Stimulated activated CD8-positive, alpha-beta memory T cell treated with anti-CD3 and anti-CD28 coated beads, Interleukin-15, amount 100 ng/mL, for 24 hours (primary cell): ENCODE measurements at places on chromosomes 16 and 17.

DNA sequence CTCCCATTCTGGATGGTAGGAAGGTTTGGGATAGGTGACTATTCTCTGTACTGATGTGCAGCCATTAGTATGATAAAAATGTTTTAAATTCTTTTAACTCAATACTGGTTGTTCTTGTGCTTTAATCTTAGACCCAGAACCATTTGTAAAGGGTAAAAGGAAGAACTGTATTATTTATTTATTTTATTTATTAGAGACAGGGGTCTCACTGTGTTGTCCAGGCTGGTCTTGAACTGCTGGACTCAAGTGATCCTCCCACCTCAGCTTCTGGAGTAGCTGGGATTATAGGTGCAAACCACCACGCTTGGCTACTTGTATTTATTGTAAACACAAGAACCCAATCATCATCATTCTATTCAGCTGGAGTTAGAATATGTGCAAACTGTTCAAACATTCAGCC is 2.2 kb upstream of the MOSMO start:
- DNase-seq = no peak

DNA sequence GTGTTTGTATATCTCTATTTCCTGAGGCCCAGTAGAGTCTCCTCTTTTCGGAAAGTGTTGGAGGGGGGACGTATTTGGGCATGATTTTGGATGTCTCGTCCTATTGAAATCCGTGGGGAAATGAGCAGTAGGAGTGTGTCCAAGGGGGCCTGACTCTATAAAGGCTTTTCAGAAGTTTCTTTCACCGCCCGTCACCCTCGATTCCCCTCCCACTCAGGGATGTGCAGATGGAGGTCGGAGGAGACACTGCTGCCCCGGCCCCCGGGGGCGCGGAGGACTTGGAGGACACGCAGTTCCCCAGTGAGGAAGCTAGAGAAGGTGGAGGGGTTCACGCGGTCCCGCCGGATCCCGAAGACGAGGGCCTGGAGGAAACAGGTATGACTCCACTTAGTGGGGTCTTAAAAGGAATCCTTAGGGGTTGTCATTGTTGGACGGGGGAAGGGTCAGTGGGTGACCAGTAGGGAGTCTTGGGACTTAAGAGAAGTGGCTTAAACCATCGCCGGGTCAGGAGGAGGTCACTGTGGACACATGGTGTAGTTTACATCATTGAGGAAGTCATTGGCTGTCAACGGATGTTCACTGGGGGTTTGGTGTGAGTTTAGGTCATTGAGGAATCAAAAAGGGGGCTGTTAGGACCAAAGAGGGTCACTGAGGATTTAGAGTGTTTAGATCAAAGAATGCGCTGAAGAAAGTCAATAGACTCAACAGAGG is 424 bp downstream of the MON1B start:
- no peak for DNase-seq

DNA sequence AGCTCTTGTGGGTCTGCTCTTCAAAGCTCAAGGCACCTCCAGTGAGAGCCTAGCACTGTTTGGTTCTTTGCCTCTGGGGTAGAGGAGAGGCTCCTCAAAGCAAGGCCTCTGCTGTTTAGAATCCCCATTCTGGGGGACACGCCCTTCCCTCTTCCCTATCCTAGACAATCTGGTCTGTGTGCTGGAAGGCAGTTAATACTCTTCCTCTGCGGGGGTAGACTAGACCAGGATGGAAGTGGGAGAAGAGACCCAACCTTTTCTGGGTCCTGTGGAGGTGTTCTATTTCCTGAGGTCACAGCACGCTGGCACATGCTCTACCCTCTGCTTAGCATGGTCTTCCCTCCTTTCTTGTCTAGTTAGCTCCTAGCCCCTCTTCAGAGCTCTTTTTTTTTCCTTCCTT is 7.7 kb downstream of the ERAL1 start:
- no peak for DNase-seq

- DNase-seq = no peak
These were observed 7.0 kb upstream of the FAAP100 start for GRCh38 chr17:81558941-81559806.

- no peak for DNase-seq
These were observed 244.0 kb downstream of the CPPED1 start for GRCh38 chr16:12559714-12560113.

DNA sequence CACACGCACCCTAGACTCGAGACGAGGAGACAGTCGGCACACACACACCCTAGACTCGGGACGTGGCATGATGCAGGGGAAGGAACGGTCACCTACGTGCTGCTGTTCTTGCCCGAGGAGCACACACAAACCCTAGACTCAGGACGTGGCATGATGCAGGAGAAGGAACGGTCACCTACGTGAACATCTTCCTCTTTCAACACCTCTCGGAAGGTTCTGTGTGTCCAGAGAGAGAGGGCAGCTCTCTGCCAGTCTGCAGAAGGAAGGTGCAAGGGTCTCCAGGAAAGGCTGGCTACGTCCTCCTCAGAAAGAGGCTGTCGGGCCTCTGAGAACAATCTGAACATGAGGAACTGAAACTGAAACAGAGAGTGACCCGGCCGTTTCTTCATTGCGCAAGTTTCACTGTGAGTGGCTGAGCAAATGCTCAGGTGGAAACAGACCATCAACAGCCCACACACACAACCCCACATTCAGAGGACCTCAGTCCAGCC is 43.4 kb downstream of the ZNF276 start:
- DNase-seq = no peak

- DNase-seq = no peak
These were observed 48.5 kb upstream of the MRC2 start for GRCh38 chr17:62578757-62579487.

GRCh38 chr16:64238571-64238970 is 883.3 kb downstream of the CDH11 start:
- DNase-seq = no peak

DNA sequence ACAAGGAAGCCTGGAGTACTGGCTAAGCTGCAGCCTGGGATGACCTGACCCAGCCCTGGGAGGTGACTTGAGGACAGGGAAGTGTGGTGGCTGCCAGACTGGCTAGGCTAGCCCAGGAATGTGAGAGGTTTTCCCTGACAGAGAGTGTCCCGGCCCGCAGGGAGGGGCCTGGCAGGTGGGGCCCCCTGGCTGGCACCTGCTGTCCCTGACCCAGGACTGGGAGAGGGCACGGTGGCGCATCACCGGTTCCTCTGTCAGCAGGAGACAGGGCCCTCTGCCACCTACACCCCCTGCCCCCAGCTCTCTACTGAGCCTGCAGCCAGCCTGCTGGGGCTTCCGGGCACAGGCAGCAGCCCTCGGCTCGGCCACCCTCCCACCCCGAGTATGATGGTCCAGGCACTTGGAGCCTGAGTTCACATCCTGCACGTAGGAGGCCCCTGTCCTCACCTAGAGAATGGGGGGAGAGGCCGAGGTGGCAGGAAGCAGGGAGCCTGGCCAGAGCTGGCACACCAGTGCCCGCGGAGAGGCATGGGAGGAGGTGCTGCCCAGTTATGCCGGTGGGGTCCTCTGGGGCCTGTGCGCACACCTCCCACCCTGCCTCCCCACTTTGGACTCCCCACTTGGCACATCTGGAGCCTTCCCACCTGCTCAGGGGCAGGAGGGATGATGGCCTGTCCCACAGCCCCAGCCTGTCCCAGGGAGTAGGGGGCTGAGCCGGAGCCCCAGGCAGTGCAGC is 528 bp downstream of the PRSS27 start:
- no peak for DNase-seq

DNA sequence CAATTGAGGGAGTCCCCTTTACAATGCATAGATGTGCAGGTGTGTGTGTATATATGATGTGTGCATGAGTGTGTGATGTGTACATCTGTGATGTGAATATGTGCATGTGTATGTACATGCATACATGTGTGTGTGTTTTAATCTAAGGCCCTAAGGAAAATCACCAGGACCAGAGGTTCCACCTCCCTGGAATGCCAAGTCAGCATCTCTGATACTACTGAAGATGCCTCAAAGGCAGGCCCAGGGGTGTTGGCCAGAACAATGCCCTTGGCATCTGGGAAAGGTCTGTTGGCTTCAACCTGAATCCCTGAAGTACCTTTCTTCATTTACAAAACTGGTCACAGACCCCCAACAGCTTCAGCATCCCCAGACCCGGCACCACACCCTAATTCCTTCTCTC is 129.5 kb downstream of the CDYL2 start:
- no peak for DNase-seq

GRCh38 chr16:79929260-79929965 is 328.9 kb upstream of the MAF start:
- DNase-seq = no peak

- no peak for DNase-seq
These were observed 302.9 kb downstream of the SOX9 start for GRCh38 chr17:72423718-72424117.

DNA sequence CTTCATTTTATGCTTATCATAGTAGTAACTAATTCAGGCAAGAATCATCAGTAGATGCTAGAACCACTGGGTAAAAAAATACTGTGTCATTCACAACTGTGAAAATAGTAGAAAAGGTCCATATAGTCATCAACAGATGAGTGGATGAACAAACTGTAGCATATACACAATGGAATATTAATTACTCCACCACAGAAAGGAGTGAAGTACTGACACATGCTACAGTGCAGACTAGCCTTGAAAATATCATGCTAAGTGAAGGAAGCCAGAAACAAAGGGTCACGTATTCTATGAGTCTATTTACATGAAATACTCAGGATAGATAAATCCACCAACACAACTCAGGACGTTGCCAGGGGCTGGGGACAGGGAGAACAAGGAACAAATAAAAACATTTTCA is 13.3 kb downstream of the USP22 start:
- DNase-seq = no peak

DNA sequence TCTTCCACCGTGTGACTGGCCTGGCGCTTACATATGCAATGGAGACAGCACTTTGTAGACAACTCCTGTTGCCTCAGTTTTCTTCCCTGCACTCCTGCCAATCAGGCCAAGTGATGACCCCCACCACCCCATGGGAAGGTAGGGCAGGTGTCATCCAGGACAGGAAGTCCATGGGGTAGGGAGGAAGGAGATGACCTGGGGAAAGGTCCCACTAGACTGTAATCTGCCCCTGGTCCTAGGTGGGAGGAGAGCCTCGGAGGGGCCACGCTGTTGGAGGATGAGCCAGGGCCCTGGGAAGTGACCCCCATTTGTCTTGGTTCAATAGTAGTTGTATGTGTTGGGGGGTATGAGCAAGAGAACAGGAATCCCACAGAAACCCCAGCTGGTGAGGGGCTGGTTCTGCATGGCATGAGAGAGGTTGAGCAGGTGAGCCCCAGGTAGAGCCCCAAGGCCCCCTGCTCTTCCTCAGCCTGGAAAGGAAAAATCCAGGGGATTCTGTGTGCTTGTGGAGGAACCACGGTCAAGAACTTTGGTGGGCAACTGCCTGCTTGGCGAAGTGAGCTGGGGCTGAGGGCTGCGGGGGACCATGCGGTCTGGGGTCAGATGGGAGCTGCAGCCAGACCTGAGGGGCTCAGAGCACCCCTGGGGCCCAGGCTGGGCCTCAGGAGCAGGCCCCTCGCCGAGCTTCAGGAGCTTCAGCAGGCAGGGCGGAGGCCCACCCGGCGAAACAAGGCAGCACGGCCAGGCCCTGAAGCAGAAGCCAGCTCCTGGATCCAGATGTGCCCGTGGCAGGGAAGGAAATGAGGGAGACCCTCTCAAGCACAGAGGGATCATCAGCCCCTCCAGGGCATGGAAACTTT is 50.7 kb downstream of the NT5M start:
- no peak for DNase-seq

DNA sequence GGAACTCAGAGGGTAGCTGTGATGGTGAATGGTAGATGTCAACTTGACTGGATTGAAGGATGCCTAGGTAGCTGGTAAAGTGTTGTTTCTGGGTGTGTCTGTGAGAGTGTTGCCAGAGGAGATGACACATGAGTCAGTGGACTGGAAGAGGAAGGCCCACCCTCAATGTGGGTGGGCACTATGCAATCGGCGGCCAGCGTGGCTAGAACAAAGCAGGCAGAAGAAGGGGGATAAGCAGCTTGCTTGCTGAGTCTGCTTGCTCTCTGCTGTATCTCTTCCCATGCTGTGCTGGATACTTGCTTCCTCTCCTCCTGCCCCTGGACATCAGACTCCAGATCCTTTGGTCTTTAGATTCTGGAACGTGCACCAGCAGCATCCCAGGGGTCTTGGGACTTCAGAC is 128.1 kb downstream of the AIPL1 start:
- no peak for DNase-seq

DNA sequence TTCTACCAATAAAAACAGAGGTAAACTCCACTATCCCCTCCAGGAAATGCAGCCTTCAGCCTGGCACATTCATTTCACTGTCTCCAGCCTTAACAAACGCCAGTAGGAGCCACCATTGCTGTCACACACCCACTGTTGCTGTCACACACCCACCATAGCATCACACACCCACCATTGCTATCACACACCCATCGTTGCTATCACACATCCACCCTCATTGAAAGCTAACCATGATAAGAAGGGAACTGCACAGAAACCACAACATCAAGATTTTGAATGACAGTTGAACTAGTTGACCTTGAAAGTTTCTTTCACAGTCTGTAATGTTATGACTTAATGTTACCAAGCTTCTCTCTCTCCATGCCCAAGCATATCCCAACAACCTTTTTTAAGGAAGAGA is 38.1 kb downstream of the SHCBP1 start:
- no peak for DNase-seq

DNA sequence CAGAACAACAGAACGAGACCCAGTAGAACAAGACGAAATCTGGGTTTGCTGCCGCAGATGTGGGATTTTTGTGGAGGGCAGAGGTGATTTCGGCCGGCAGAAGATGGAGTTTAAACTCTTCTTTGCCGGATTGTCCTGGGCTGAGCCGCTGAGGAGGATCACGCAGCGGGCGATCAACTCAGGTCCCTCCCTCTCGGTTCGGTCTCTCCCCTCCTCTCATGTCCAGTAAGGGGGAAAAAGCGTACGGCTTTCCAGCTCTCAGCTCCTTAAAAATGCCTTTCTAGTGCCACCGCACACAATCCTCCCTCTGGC is 2.5 kb downstream of the PHF12 start:
- DNase-seq = no peak
